ENCODE measurements at places on chromosomes 12 and 14.

GRCh38 chr14:30045720-30046119, 118.1 kb upstream of the PRKD1 start:
- no peak for DNase-seq

- no peak for DNase-seq
These were observed 17.5 kb downstream of the CHPT1 start for GRCh38 chr12:101714877-101715444.

- DNase-seq = no peak
These were observed 199.3 kb upstream of the PDZRN4 start for GRCh38 chr12:40988824-40989223.

GRCh38 chr12:75260316-75260715, 50.7 kb upstream of the KCNC2 start:
- DNase-seq = no peak

DNA sequence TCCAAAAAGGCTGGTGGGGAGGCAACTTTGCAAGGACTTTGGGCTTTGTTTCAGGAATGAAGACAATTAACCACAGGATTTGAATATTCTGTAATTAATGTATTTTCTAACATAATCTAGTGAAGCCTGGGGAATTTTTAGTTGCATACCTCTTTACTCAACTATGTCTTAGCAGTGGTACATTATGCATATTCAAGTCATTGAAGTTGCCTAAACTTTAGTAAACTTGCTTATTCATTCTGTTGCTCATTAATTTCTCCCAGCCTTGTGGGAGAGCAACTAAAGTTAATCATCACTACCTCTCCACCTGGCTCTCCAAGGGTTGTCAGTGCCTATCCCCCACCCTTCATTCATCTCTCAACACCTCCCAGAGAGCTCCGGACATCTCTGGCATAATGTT, 54.2 kb downstream of the IFNG-AS1 start:
- no peak for DNase-seq

- DNase-seq = no peak
These were observed 248.9 kb downstream of the MED13L start for GRCh38 chr12:116028619-116029018.

GRCh38 chr12:4300883-4301282, 20.1 kb upstream of the TIGAR start:
- DNase-seq = no peak

DNA sequence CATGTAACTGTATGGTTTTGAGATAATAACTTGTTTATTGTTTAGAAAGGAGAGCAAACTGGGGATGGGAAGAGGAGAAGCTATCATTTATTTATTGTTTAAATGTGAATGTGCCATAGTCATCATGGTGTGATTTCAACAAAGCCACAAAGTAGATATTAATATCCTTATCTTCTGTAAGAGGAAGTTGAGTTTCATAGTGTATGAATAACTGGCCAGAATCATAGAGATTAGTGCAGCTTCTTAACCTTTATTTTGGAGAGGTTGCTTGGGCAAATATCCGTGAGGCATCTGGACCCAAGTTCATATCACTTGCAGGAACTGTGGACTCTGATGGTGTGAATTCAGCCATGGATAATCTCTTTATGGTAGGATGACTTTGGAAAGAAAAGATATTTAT, 26.8 kb upstream of the LYZ start:
- no peak for DNase-seq

DNA sequence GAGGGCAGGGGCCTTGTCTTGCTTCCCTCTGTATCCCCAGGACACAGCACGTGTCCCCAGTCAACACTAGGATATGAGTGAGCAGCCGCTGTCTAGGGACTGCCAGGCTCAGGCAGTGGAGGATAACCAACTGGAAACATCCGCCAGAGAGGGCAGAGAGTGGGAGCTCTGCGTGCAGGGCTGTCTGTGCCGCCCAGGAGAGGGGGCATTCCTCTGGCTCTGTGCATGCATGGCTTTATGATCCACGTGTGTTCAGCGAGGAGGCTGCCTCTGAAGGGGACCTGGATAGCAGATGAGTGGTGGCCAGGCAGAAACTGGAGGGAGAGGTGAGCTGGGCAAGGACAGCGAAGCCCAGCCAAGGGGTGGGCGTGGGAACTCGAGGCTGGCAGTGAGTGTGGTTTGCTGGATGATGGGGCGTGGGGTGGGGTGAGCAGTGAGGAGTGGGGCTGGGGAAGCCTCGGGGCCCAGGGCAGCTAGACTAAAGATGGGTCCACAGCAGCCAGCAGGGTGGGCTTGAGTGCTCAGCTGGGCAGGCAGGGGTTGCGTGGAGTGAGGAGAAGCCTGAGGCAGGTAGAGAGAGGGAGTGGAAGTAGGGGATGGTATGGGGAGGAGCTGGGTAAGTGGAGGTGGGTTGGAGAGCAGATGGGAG, 72.9 kb downstream of the PRIMA1 start:
- DNase-seq = no peak

- DNase-seq = no peak
These were observed 126.8 kb upstream of the NCOR2 start for GRCh38 chr12:124694250-124694649.

DNA sequence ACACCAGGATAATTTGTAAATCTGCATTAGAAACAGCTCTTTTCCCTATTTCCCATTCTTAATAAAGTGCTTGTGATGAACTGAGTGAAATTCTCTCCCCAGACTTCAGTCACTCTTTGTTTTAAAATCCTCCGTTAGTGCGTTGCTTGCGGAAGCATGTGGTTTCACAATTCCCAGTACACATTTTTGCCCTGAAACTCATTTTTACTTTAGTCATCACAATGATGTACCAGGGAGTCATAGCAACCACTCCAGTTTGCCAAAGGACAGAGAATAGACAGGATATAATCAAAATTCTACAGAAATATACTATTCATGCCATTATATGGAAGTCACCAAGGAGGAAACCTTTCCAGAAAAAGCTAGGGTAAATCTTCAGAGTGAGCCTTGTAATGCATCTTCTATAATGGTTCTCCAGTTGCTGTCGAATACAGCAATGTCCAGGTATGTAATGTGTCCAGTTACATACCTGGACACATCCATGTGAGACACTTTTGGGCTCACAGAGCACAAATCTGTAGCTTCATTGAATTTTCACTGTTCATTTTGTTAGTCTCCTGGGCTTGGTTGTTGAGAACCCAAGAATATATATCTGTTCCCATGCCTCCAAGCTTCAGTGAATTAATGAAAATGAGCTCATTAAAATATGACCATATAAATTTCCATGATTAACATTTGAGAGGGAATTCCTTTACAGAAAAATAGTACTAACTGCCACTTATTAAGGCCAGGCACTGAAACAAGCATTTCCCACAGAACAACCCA, 57.8 kb downstream of the GPR135 start:
- DNase-seq = peak; percentile 65

GRCh38 chr12:91870872-91871707, 274.6 kb downstream of the BTG1 start:
- no peak for DNase-seq

DNA sequence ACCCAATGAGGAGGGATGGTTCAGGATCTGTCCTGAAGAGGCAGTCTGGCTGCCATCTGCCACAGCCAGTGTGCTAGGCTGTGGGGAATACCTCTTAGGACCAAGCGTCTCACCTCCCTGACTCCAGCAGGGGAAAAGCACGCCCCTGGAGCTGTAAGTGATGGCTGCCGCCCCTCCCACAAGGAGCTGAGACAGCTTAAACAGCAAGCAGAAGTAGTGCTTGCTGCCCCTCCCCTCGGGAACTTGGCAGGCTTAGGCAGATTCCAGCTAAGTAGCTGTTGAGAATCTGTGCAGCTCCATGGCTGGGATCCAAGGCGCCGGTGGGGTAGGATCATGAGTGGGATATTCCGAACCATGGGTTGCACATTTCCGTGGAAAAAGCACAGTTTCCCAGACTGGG, 360.4 kb upstream of the MDGA2 start:
- no peak for DNase-seq

DNA sequence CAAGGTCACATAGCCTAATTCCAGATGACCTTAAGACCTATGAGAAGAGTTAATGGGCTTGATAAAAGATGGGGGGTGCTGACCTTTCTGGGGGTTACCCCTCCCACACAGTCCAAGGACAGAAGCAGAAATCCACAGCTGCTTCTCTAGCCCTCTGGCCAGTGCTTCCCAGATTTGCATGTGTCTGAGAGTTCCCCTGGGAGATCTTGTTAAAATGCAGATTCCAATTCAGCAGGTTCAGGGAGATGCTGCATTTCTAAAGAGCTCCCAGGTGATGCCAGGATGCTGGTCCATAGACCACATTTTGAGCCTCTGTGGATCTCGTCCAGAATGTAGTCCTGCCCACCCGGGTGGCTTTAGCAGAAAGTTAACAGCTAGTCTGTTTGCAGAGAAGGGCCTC, 82.1 kb downstream of the WSCD2 start:
- no peak for DNase-seq

DNA sequence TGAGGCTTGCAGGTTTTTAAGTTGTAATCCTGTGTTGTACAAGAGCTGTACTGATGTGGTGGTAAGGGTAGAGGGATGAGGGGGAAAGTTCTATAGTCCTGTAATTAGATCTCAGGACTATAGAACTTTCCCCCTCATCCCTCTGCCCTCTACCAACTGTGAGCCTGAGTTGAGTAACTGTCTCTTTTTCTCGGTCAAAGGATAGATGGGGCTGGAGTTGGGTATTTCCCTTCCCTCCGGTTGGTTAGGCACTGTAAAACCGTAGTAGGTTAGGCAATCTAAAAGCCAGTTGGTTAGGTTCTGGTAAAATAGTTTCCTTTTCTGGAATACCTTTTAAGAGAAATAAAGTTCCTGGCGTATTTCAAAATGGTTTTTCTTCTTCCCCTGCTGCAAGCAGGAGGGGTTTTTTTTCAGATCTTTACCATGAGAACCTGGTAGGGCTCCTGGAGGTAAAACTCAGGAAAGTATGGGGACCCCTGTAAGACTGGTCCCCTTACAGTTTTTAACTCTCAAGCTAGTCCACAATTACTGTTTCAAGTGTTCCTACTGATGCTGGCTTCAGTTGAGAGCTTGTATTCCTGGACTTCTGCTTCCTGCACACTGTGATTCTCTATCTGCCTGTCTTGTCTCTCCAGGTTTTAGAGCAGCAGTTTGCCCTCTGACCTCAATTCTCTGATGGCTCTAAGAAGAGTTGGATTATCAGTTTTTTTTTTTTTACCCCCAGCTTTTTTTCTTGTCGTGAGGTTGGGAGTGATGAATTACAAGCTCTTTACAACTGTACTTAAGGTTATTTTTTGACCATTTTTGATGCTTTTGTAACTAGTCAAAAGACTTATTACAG, 58.7 kb downstream of the FUT8 start:
- no peak for DNase-seq

DNA sequence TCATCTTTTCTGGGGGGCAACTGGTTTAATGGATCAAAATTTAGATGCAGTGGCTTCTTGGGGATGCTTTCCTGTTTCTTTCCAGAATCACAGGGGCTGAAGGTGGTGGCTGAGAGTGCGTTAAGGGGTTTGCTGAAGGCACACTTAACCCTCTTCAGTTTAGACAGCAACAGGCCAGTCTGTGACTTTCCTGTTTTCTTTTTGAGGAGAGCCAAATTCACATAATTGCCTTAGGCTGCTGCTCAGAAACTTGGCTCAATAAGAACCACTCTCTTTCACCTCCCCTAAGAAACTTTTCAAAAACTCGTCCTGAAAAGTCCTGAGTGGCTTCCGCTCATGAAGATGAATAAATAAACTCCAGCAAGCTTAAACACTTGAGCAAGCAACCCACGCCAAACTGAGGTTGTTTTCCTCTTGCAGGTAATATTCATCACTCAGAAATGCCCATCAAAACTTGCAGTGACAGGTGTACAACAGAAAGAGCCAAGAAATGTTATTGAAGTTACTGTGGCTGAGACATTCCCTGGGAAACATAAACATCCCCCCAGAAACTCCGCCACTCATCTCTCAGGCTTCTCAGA, 510.4 kb downstream of the TMEM132D start:
- no peak for DNase-seq

- no peak for DNase-seq
These were observed 119.9 kb upstream of the PCED1B start for GRCh38 chr12:46959502-46959901.

DNA sequence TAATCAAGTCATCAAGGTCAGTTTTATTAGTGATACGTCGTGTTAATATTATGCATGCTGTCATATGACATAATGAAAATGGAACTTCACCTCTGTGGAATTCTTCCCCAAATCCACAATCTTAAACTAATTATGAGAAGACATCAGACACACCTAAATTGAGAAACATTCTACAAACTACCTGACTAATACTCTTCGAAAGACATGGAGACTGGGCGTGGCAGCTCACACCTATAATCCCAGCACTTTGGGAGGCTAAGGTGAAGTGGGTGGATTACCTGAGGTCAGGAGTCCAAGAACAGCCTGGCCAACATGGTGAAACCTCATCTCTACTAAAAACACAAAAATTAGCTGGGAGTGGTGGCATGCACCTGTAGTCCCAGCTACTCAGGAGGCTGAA, 33.3 kb upstream of the KRAS start:
- DNase-seq = no peak

DNA sequence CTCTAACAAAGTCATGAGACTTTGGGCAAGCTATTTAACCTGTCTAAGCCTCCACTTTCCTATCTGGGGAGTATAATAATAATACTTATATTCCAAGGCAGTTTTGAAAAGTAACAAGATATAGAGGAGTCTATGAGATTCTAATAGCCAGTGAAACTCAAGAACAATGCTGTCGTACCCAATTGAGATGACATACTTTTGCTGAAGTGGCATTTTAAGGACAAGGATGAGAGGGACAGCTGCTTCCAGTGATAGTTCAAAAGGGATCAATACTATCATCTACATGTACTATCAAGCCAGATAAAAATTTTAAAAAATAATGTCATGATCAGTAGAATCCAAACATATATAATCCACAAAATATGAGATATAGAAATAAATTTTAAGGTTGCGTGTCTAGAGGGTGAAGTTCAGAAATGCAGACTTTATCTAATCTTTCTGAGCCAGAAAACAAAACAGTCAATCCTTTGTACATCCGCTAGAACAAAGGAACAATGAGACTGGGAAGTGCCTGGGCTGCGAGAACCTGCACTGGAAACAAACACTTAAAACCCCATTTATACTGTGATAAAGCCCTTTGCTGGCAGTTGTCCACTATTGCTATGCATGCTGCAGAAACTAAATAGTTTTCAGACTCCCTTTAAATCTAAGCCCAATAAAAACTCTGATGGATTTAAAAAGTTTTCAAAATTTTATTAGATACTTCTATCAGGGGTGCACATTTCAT, 38.6 kb downstream of the PTPRB start:
- no peak for DNase-seq

GRCh38 chr14:34781242-34781641, 66.8 kb upstream of the CFL2 start:
- peak; percentile 20 for DNase-seq

- no peak for DNase-seq
These were observed 163.1 kb downstream of the TTC8 start for GRCh38 chr14:88987516-88987915.

GRCh38 chr14:27256805-27257204, 659.0 kb upstream of the NOVA1 start:
- no peak for DNase-seq

DNA sequence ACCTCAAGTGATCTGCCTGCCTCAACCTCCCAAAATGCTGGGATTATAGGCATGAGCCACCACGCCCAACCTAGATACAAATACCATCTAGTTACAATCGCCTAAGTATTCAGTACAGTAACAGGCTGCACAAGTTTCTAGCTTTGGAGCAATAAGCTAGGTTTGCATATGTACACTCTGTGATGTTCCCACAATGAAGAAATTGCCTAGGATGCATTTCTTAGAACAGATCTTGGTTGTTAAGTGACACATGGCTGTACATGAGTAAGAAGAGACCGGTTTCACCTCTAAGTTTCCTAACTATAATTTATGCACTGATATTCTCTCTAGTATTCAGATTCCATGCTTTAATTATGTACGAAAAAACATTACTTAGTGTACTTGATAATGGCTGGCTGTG, 5.4 kb upstream of the TUBA1C start:
- no peak for DNase-seq
